ENCODE measurements at places on chromosomes 2 and 18.

- no peak for DNase-seq
These were observed 295.2 kb downstream of the NDUFA10 start for GRCh38 chr2:239729681-239730566.

GRCh38 chr18:31835528-31836133, 75.0 kb upstream of the SLC25A52 start:
- DNase-seq: no peak

- DNase-seq: peak; percentile 39
These were observed 3.6 kb upstream of the CAPG start for GRCh38 chr2:85413592-85414420.

- DNase-seq: no peak
These were observed 126.9 kb upstream of the TRIB2 start for GRCh38 chr2:12589802-12590320.

- no peak for DNase-seq
These were observed 110.5 kb upstream of the ID2 start for GRCh38 chr2:8571301-8571791.

DNA sequence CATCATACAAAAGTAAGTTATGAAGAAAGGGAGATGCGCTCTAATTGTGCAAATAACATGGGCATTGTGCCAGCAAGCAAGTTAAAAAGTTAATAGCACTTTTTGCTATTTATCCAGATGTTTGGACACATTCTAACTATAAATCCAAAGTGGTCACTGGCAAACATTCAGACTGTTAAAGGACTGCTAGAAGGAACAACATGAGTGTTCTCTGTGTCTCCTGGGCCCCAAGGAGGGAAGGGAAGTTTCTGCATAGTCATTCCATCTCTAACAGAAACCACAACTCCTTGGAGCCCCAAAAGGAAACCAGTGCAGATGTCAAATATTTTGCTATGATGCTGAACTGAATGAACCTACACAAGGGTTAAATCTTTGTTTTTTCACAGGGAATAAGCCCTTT, 213.3 kb upstream of the HNRNPA3 start:
- DNase-seq: no peak

- no peak for DNase-seq
These were observed 11.1 kb downstream of the NR4A2 start for GRCh38 chr2:156321243-156321904.

GRCh38 chr2:23522726-23523372, 137.9 kb downstream of the KLHL29 start:
- DNase-seq: no peak

- DNase-seq: no peak
These were observed 20.0 kb downstream of the SFTPB start for GRCh38 chr2:85647823-85648526.

GRCh38 chr2:47056868-47057686, 98.0 kb downstream of the STPG4 start:
- no peak for DNase-seq

DNA sequence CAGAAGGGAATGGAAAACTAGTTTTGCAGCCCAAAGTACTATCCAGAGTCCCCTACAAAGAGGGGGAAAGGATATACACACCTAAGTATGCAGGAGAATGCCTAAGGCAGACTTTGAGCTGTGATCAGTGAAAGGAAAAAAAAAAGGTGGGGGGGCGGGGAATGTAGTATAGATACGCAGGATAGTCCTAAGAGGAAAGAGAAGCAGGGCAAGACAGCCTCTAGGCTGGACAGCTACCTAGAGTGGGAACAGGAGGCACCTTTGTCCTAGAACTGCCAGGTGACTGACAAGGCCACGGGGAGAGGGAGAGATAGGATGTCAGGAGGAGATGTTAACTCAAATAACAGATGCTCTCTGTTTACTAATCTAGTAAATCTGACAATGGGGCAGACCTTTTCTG, 6.0 kb downstream of the REEP1 start:
- DNase-seq: no peak

GRCh38 chr2:55916473-55917049, 7.0 kb downstream of the EFEMP1 start:
- no peak for DNase-seq

- DNase-seq: no peak
These were observed 399.3 kb downstream of the LRATD1 start for GRCh38 chr2:15031745-15032240.

DNA sequence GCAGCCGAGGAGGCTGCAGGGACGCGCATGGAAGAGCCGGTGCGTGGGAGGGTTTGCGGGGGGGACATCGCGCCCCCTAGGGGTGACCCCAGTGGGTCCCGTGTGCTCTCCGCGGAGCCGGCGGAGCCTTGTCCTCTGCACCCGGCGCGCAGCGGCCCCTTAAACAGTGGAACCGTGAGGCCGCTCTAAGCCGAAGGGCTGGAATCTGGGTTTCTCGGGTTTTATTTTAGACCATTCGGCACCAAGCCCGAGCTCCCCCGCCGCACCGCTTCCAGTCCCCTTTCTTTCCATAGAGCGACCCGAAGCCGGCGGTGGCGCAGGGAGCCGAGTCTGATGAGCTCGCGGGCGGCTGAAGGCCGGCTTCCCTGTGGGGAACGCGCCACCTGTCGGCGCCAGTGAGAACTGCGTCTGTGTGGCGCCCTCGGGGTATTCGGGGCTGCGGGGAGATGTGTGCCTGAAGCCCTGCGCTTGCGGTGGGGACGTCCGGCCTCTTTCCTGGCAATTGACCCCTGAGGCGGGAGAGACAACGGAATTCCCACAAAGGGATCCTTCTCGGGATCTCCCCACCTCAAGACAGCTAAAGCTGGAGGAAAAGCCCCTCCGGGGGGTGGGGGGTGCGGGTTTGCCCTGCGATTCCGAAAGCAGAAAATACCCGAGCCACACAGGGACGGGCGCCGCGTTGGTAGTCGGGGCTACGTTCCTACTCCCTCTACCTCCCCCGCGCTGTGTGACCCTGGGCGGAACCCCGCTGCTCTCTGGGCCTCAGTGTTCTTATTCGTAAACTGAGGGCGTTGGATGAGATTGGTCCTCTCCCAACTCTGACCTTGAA, 8.2 kb upstream of the EN1 start:
- peak; percentile 56 for DNase-seq

- DNase-seq: no peak
These were observed 34.2 kb upstream of the NDUFV2 start for GRCh38 chr18:9068346-9068745.

- DNase-seq: no peak
These were observed 13.4 kb upstream of the MAP3K2 start for GRCh38 chr2:127400897-127401756.

GRCh38 chr2:167388497-167388896, 500.2 kb downstream of the XIRP2 start:
- no peak for DNase-seq

DNA sequence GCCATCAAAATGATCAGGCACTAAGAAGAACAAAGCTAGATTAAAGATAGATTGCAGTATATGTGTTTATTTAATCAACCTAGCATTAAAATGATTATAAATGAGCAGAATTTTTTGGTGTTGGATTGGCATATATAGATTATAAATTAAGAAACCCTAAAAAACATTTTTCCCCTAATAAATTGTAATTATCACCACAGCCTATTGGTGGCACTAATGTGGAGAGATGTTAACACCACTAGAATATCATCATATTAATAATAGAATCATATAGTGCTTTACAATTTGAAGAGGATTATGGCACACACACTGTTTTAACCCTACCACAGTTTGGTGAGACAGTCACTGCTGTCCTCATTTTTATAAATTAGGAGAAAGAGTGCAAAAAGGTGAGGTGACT, 112.4 kb upstream of the RND3 start:
- no peak for DNase-seq

- no peak for DNase-seq
These were observed 1565.9 kb downstream of the SUCLG1 start for GRCh38 chr2:82893190-82893589.

- no peak for DNase-seq
These were observed 185.2 kb downstream of the ZFP36L2 start for GRCh38 chr2:43041173-43041591.

DNA sequence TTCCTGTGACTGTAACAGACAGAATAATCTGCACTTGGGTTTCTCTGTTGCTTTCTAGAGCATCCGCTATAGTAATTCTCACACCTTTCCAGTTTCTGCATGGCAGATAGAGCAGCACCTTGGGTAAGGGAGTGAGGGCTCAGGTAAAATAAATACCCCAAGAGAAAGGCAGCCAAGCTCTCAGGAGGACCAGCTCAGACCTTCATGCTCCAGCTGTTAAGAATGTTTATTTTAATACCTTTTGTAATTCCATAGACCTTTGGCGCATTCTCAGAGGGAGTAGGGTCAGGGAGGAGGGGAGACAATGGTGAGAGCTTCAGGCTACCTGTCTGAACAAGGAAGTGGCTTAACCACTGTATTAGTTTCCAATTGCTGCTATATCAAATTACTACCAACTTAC, 16.2 kb upstream of the TMEM178A start:
- DNase-seq: no peak

GRCh38 chr18:60070631-60071030, 170.8 kb downstream of the PMAIP1 start:
- DNase-seq: no peak

DNA sequence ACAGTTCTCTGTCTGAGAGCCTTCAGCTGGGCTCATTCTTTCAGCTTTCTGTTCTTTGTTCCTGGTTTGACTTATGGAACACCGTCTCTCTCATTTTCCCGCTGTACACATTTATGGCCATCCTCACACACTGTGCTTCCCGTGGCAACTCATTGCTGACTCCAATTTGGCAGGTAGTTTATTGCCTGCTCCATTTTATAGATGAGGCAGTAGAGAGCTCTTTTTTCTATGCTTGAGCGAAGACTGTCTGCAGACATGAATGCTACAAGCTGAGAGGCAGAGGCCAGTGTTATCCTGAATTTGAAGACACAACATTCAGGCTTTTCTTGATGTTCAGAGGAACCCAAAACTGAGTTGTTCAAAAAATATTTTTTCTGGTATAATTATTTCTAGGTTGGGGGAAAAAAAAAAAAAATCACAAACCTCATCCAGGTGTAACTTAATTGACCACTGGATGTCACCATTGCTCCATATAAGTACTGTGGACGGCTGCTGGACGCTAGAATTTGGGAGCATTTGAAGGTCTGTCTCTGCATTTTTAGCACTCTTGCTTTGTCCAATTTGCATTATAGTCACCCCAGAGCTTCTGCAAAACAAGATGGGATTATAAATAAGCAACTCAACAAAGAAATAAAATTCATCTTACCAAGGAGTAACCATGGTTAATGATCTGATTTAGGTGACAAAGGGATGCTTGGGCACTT, 83.5 kb downstream of the HRH4 start:
- no peak for DNase-seq

GRCh38 chr2:33104052-33104623, 157.4 kb downstream of the LTBP1 start:
- DNase-seq: no peak

DNA sequence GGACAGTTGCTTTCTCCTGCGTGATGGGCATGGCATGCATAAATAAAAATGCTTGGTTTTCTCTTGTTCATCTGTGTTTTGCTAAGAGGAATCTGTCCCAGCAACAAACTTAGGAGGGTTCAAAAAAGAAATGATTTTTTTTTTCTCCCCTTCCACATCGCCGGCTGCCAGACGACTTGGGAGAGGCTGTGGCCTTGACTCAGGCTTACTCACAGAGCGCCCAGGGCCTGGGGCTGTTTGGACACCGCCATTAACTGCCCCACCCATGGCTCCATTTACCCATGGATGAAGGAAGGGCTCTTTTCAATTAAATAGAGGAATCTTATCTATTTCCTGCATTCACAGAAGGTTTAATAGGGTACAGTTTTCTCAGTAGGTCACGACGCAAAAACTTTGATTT, 22.3 kb upstream of the SERPINB5 start:
- DNase-seq: no peak

GRCh38 chr2:13495051-13495450, 778.3 kb downstream of the TRIB2 start:
- no peak for DNase-seq

GRCh38 chr2:25567406-25567805, 106.0 kb downstream of the DTNB start:
- no peak for DNase-seq

DNA sequence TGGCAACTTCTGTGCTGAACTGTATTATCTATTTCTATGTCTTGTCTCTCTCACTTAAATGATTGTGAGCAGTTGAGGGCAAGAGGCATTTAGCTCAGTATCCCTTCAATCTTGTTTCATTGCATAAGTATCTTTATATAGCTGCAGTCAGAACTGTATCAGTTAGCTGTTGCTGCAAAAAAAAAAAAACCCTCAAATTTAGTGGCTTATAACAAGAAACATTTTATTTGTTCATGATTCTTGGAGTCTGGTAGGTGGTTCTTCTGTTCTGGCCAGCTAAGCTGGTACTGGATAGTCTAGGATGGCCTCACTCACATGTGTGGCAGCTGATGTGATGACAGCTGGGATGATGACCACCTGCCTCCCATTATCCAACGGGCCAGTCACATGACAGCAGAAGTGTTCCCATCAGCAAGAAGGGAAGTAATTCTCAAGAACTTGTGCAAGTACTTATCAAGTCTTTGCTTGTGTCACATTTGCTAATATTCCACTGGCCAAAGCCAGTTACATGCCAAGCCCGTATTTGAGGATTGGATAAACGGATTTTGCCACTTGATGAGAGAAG, 67.8 kb downstream of the SLC4A3 start:
- no peak for DNase-seq

GRCh38 chr18:57845605-57846074, 42.5 kb upstream of the ATP8B1 start:
- no peak for DNase-seq

DNA sequence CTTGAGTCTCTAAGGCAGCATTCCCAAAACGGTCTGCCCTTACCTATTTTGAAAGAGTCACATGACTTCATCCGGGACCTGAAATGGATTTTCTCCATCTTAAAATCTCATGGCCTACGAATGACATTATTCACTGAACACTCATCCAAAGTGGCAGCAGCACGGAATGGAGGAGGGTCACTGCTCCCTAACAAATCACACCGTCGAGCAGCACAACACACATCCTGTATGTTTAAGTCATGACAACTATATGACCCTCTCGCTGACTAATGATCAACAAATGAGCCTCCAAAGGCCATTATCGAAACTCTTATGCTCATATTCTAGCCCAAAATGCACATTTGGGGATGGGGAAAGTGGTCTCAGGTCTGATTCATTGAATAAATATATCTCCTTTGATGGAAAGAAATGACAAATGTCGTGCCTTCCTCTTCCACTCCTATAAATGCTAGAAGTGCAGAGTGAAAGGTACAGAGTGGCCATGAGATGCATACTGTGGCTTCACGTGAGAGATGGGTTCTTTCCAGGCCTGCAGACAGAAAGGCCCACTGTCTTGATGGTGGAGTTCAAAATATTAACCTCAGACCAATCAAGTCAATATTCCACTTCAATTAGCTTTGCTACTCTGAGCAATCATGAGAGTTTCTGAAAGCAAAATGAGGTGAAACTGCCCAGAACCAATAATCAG, 70.8 kb downstream of the C2orf76 start:
- no peak for DNase-seq

DNA sequence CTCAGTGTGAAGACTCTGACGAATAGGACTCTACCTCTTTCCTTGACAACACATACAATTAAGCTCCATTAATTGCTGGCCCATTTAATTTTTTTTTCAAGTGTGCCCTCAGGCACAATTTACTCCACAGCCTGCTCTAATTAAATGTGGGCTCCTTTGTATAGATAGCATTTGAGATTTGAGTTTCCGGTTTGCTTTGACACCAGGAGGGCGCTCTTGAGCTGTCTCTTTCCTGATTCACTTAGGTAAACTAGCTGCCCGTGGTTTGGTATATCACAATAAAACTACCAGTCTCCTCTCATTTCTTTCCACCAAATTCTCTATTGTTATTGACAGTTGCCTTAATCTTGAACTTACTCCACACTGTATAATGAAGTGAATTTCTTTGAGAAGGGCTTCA, 666.0 kb downstream of the DSC3 start:
- DNase-seq: no peak

Measured in stimulated activated CD8-positive, alpha-beta memory T cell treated with anti-CD3 and anti-CD28 coated beads, Interleukin-7, amount 100 ng/mL, for 48 hours (primary cell).